Natural killer cell (primary cell): ENCODE measurements at places on chromosomes 5 and 9. TPM values are rescaled to one million over a fixed set of nuclear protein-coding genes. Genes with fewer than 3 reads are reported as not detected.

GRCh38 chr5:167576897-167577296, 714.5 kb upstream of the WWC1 start:
- DNase-seq: no peak
- H3K27me3 ChIP-seq: no peaks in the 10 kb centered on the region
- no peak overlapping the region for H3K27ac ChIP-seq
- no peaks in the 10 kb centered on the region for H3K4me1 ChIP-seq
- no peak overlapping the region for H3K4me3 ChIP-seq
- no peaks in the 10 kb centered on the region for H3K36me3 ChIP-seq

GRCh38 chr9:133998915-133999595, 6.9 kb upstream of the VAV2 start:
- no peaks in the 10 kb centered on the region for H3K27me3 ChIP-seq
- DNase-seq: no peak
- no peaks in the 10 kb centered on the region for H3K36me3 ChIP-seq
- no peak overlapping the region for H3K4me3 ChIP-seq

DNA sequence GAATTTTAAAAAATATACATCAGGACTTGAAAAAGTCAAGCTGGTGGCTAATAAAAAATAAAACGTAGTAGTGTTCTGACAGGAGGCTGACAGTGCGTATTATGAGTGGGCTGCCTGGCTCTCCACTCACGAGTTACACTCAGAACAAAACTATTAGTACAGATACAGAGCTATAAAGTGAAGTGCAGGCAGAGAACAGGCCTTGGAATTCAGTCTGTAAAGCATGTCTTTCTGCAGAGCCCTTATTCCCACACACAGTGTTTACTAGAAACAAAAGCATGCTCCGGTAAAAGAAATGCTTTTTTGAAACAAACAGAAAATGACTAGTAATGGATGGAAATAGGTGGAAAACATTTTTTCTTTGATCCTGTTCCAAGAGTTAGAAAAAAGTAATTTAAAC, 334.7 kb downstream of the DIRAS2 start:
- no peak overlapping the region for H3K4me3 ChIP-seq
- no peak for DNase-seq
- no peaks in the 10 kb centered on the region for H3K36me3 ChIP-seq
- H3K27ac ChIP-seq: no peak overlapping the region
- no peaks in the 10 kb centered on the region for H3K27me3 ChIP-seq
- H3K4me1 ChIP-seq: no peaks in the 10 kb centered on the region

- no peaks in the 10 kb centered on the region for H3K4me1 ChIP-seq
- H3K27me3 ChIP-seq: peaks cover 3% of the 10 kb centered on the region
- no peak overlapping the region for H3K4me3 ChIP-seq
- no peaks in the 10 kb centered on the region for H3K36me3 ChIP-seq
- no peak overlapping the region for H3K27ac ChIP-seq
Measured at GRCh38 chr9:14301006-14301405, 12.9 kb downstream of the NFIB start.

GRCh38 chr9:93372391-93372790, 79.1 kb upstream of the FAM120A start:
- H3K27ac ChIP-seq: no peak overlapping the region
- H3K4me3 ChIP-seq: no peak overlapping the region
- no peak for DNase-seq
- H3K27me3 ChIP-seq: peaks cover 6% of the 10 kb centered on the region

DNA sequence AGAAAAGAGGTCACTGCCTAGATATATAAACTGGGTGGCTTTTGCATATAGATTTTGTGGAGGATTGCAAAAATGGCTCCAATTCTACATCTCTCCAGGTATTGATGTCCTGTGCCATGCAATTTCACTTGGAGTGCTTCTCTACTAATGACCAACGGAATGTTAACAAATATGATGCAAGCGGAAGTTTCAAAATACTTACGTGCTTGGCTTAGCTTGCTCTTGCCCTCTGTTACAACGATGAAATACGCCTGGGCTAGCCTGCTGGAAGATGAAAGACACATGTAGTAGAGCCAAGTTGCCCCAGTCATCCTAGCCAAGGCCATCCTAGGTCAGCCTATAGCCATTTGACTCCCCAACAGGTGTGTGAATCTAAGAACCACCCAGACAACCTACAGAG, 3.6 kb upstream of the POC5 start:
- peaks cover 11% of the 10 kb centered on the region for H3K4me1 ChIP-seq
- no peaks in the 10 kb centered on the region for H3K36me3 ChIP-seq
- H3K27me3 ChIP-seq: no peaks in the 10 kb centered on the region
- H3K4me3 ChIP-seq: no peak overlapping the region

DNA sequence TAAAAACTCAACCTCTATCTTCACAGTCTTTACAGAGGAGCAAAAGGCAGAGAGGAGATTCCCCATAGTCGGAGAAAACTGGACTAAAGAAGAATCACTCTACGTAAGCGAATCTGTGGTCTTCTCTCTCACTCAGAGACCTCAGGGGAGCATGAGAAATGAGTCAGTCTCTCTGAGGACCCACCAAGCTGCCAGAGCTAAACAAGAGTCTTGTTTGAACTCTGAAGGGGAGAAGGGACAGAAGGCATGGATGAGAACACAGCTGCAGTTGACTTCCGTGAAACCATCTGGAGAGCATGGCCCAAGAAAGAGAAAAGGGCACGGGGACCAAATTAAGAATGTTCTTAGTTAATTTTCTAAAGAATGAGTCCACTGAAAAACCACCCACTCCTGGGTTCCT, 12.8 kb upstream of the MAN2A1 start:
- no peaks in the 10 kb centered on the region for H3K36me3 ChIP-seq
- no peak for DNase-seq
- no peak overlapping the region for H3K27ac ChIP-seq
- peaks cover 2% of the 10 kb centered on the region for H3K27me3 ChIP-seq
- no peaks in the 10 kb centered on the region for H3K4me1 ChIP-seq

DNA sequence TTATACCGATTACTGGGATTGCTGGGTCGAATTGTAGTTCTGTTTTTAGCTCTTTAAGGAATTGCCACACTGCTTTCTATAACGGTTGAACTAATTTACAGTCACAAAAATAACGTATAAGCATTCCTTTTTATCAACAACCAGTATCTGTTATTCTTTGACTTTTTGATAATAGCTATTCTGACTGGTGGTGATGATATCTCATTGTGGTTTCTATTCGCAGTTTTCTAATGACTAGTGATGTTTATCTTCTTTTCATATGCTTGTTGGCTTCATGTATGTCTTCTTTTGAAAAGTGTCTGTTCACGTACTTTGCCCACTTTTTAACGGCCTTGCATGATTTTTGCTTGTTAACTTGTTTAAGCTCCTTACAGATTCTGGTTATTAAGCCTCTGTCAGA, 74.4 kb downstream of the FAM174A start:
- DNase-seq: no peak
- H3K27ac ChIP-seq: no peak overlapping the region
- H3K36me3 ChIP-seq: no peaks in the 10 kb centered on the region
- no peaks in the 10 kb centered on the region for H3K4me1 ChIP-seq
- H3K4me3 ChIP-seq: no peak overlapping the region

SOHLH1 gene
- not detected for total RNA-seq

GARIN3 gene
- not detected for total RNA-seq

FBP2 gene
- not detected for total RNA-seq
